ENCODE measurements at places on chromosomes 12 and 14. TPM values are rescaled to one million over a fixed set of nuclear protein-coding genes. Genes with fewer than 3 reads are reported as not detected.

Gene GPR135
- 1.9 TPM for total RNA-seq

Gene TMEM63C
- total RNA-seq, result 0.80 TPM

Gene BICDL1
- total RNA-seq, result 42.4 TPM

Gene ASB2
- 58.1 TPM for total RNA-seq

Gene LYZ
- 0.89 TPM for total RNA-seq

Gene VDR
- total RNA-seq, result 41.6 TPM

Gene GALNT16
- not detected for total RNA-seq

Gene PRIMA1
- not detected for total RNA-seq

Gene CISTR
- not detected for total RNA-seq

Gene CPM
- total RNA-seq, result 9.9 TPM

Measured in T-helper 2 cell treated with Interferon-gamma antibody and Interleukin-4, amounts not matched to agents 100 ng/mL and 5 ng/mL, for 36 hours (primary cell).